ENCODE measurements at places on chromosomes 13 and 19.

DNA sequence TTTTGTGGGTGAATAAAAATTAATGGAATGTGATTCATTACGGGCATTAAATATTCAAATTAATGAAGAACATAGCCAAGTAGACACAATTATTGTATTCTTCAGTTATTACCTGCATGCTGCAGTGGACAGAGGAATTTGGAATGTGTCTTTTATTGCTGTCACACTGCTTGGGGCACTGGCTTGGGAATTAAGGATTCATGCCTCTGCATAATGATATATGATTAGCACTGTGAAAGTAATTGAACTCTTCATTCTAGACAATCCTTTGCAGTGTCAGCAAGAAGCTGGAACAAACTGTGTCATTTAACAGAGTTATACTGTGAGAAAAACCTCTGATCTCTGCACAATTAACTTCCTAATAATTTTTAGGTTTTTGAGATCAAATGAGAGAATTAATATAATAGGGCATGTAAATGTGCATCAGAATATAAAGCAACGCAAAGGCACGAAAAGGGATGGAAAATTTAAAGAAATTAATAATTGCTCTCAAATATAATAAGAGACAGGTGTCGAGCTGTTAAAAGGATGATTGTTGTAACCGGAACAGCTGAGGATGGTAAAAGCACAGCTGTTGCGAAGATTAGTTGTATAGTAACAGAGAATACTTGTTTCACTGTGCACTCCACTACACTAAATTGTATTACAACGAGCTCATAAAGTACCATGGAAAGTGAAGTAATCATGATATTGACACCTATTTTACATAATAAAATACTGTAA is 235.1 kb upstream of the MIR17HG start:
- DNase-seq = no peak

- no peak for DNase-seq
These were observed 13.2 kb upstream of the ADGRE5 start for GRCh38 chr19:14368011-14368513.

- no peak for DNase-seq
These were observed 73.0 kb downstream of the ANKRD10 start for GRCh38 chr13:110841846-110842245.

DNA sequence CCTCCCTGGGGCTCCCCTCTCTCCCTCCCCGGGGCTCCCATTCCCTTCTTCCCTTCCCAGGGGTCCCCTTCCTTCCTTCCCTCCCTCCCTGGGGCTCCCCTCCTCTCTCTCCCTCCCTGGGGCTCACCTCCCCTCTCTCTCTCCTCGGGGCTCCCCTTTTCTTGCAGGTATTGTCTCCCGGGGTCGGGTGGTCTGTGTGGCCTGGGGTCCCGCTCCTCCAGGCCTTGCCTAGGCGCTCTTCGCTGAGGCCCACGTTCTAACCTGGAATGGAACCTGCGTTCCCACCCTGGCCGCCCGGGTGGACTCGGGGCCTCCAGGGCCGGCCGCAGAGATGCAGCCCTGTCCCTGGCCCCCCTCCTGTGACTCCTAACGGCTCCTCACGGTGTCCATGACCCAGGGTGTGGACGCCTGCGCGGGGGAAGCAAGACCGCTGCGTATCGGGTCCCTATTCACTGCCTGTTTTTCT is 940 bp upstream of the DCUN1D2 start:
- DNase-seq = peak; percentile 49

GRCh38 chr19:54218259-54218658 is 4.5 kb downstream of the LILRB3 start:
- no peak for DNase-seq

DNA sequence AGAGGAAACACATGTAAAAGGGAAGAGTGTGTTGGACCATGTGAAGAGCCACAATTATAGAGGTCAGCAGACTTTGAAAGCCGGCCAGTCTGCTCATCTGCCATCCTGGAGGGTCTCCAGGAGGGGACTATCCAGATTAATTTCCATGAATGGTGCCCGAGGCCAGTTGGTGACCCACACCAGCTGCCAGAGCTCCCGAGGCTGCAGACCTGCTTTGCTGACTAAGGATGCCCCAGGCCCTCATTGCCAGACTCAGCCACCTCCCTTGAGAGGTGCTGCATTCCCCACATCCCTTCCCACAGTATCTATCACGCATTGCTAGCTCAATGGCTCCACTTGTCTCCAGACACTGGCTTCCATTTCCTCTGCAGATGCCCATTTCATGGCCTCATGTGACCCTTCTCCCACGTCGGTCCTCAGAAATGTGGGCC is 110.3 kb downstream of the NALCN start:
- no peak for DNase-seq

- no peak for DNase-seq
These were observed 36.9 kb downstream of the RASA3 start for GRCh38 chr13:114095486-114095885.

GRCh38 chr13:76800943-76801342 is 85.3 kb downstream of the KCTD12 start:
- DNase-seq = no peak

DNA sequence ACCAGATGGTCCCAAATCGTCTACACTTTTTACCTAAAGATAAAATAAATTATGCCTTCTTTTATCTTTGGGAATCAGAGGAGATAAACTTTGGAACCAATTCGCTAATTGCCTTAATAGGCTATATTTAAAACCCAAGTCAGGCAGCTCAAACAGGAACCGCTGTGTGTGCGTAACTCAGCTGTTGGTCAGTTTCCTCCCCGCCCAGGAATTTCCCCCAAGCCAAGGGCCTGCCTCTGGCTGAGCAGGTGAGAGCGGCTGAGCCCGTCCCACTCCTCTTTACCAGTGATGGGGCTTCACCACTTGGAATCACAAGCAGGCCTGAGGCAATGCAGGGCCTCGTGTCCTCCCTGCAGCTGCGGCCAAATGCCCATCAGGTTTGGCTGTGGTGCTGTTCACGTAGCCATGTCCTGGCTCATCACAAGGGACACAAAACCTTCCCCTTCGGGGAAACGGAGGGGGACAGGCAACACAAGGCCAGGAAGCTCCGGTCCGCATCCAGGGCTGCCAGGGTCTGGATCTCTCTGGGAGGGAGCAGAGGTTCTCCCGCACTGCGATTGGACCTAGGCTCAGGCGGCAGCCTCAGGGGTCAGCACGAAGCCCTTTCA is 503 bp upstream of the SLC7A9 start:
- no peak for DNase-seq

DNA sequence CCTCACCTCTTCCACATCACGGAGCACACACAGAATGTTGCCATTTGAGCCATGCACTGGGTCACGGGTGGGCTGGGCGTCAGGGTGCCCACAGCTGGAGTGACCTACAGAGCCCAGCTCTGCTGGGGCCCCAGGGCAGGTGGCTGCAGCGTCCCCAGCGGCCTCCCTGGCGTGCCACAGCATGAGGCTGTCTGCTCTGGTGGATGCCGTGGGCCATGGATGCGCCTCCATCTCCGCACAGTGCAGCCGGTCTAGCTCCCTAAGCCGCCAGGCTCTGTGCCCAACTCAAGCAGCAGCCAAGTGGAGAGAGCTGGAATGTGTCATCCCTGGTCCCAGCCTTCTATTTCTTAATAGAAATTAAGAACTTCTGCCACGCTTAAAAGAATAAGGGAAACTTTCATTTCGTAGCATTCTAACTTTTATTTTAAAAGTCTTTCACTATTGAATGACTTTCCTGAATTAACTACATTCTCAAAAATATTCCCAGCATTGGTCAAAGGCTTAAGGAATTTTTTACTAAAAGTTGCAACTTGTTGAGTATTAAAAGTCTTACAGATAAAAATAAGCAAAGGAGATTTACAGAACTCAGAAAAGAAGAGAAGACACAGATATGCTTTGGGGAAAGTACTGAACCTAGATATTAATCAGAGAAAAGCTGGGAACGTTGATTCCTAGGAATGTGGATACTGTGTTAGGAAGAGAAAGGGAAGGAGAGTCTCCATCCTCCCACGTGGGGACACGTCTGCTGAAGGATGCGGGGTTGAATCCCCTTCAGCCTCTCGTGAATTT is 59.3 kb downstream of the ATP11A start:
- DNase-seq = no peak

DNA sequence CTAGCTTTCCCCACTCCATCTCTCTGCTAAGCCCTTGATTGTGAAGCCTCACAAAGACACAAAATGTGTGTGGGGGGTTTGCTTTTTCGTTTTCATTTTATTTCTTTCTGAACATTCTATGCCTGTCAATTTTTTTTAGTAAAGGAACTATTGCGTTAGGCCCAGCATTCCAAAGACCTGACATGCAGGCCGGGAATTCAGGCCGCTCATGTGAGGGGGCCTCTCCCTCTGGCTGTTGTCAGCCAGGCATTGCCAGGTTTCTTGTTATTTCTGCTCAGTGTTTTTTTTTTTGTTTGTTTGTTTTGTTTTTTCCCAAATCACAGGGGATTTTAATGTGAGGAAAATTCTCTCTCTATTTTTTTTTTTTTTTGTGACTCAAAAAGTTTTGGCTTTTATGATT is 10.3 kb upstream of the MEDAG start:
- DNase-seq = no peak

DNA sequence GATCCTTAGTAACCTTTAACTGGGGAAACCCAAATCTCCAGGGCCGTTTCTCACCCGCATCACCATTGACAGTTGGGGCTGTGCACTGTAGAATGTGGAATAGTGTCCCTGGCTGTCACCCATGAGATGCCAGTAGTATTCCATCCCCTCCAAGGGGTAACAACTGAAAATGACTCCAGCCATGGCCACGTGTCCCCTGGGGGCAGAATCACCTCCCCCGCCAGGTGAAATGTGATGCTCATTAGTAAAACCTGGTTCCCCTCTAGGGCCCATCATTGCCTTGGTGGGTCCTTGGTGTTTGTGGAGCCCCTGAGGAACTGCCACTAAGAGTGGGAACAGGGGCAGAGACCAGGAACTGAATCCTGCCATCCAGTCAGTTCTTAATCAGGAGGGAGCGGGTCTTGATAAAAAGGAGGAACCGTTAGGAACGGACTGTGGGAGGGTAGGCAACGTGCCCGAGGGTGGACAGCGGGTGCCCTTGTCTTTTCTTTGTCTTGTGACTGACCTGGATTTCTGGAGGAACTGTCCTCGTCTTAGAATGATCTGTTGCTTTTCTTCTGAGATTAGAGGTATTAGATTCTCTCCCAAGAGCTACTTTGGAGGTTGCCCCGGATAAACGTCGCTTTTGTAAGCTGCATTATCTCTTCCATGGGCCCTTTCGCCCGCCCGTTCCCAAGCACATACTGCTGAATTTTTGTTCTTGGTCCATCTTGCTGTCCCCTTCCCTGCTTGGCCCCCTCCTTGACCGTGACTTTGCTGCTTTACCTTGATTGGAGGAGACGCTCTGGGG is 3.5 kb downstream of the MYO9B start:
- DNase-seq = no peak

GRCh38 chr13:47680748-47681147 is 320.3 kb downstream of the SUCLA2 start:
- no peak for DNase-seq

DNA sequence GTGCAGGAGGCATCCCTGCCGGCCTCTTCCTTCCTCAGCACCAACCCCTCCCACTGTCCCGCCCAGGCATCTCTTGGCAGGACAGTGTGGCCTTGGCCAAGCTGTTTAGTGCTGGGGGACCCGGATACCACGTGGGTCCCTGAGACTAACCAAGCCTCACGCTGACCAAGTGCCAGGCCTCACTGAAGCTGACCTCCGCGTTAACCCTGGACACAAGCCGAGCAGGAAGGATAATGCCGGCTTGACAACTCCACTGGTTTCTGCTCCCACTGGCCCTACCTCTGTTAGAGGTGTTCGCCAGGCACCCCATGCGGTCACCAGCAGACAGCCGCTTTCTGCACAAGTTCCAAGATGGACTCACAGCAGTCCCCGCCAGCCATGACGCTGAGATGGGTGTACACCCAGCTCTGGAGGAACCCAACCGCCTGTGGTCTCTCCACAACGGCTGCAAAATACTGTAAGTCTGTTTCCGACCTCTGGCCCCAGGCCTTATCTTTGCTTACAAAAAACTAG is 12.4 kb downstream of the GRTP1 start:
- no peak for DNase-seq

- DNase-seq = peak; percentile 61
These were observed 2.2 kb downstream of the FLT3LG start for GRCh38 chr19:49475995-49476880.

- no peak for DNase-seq
These were observed 219.9 kb downstream of the ZIC5 start for GRCh38 chr13:99751517-99752199.

GRCh38 chr19:35419046-35419445 is 29.0 kb upstream of the FFAR2 start:
- DNase-seq = no peak

GRCh38 chr13:92187378-92187989 is 789.1 kb downstream of the GPC5 start:
- no peak for DNase-seq

- DNase-seq = no peak
These were observed 580 bp upstream of the KATNAL1 start for GRCh38 chr13:30307971-30308290.

DNA sequence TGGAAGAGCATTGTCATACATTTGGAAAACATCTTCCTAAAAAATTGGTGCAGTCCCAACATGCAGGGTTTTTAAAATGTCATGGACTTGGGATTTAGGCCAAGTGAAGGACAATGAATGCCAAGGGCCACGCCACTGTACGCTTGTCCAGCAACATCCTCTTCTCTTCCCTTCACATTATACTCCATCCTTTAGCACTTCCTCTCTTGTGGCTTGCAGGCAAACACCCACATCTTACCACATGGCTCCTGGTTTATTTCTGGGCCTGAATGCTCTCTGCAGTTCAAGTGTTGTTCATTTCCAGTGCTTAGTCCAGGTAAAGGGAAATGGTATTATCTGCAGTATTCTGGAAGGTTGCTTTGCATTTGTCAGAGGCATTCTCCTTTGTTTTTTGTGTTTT is 45.0 kb downstream of the CBY2 start:
- DNase-seq = no peak

DNA sequence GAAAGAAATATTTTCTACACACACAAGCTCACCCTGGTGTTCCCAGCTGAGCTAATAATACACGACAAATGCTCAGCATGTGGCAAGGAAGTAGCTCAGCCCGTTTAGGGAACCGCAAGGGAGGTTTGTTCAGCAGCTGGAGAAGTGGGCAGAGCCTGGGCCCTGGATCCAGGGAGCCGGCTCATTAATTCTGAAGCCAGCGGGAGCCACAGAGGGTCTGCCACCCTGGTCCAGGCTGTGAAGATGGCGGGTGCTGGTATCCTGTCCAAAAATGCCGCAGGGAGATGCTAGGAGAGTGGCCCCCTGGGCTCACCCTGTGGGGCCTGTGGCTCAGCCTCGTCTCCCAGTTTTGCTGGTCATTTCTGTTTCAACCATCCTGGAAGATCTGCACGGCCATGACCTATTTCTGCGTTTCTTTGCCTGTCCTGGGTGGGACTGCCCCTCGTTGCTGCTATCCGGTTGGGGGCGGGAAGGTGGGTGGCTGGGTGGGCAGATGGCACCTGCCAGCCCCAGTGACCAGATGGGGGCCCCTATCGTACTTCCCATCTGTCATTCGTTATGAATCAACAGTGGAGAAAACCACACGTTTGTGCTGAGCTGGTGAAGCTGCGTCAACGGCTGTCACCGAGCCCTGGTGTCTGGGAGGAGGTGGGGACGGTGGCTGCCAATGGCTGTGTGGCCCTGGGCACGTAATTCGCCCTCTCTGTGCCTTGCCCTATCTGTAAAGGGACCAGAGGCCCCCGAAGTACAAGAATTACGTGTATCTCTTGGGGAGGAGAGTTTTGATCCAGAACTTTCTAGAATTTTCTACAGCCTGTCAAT is 2.7 kb upstream of the GNA15 start:
- no peak for DNase-seq
